ENCODE measurements at places on chromosomes 16 and 17.
A peak's percentile ranks its signal among the peaks of the same experiment; 100 is the strongest.

DNA sequence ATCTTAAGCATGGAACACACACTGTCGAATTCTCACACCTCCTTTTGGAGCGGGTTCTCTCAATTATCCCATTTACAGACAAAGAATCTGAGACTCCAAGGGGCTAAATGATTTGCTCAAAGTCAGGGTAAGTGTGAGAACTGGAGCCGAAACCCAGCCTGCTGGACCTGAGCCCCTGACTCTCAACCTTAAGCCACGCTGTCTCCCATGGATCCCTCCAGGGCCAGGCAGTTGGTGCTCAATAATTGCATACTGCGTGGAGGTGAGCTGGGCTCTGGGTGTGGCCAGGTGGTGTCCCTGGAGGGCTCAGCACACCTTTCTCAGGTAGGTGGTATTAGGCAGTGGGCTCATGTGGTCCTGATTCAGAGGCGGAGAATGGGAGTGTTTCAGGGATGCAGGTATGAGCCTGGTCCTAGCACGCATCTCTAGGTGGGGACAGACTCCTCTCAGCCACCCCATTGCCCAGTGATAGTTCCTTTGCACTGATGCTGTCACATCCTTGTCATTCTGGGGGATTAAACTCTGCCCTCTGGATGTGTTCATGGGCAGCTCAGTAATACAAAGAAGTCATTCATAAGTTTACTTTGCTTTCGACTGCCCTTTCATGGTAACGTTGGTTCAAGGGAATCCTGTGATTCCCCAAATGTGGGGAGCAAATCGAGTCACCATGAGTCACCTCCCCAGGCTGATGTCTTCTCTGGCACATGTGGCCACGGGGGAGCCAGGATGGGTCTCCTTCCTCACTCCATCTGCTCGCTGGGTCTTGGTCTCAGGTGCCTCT is 399.5 kb upstream of the TNRC6C start:
- DNase-seq: no peak

DNA sequence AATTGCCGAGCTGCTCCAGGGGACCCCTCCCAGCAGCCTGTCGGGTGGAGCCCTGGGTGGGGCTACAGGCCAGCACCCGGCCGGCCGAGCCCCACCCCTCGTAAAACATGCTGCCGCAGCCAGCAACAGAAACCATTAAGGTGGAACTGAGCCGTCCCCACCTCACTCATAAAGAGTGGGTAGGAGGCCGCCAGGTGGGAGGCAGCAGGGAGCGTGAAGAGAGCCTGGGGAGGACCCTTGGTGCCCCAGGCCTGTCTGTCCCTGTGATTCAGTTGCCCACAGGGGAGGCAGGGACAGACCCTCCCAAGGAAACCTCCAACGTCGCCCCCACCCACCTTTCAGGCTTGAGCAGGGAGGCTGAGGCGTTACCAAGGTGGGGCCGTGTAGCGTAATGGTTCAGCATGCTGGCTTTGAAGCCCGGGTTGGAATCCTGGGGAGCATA is 8.4 kb downstream of the FOXN1 start:
- DNase-seq: no peak

DNA sequence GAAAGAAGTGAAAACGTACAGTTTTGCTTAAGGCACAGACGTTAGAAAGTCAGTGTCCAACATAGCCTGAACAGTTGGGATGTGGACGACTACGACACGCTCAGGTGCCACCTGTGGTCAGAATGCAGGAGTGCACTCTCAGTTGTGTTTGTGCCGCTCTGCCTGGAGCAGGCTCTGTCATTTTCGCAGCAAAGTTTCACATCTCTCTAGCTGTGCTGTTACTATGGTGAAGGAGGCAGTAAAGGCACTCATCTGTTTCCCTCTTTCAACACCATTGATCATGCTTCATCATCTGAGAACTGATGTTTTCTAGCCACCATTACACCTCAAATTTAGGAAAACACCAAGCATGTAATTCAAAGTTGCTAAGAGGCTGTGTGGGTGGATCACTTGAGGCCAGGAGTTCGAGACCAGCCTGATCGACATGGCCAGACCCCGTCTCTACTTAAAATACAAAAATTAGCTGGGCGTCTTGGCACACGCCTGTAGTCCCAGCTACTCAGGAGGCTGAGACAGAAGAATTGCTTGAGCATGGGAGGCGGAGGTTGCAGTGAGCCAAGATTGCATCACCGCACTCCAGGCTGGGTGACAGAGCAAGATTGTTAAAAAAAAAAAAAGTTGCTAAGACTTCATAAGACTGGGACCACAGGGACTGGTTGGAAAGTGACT is 44.9 kb upstream of the DNAJA2 start:
- no peak for DNase-seq

GRCh38 chr17:61414141-61414935 is 14.7 kb downstream of the TBX2 start:
- no peak for DNase-seq

DNA sequence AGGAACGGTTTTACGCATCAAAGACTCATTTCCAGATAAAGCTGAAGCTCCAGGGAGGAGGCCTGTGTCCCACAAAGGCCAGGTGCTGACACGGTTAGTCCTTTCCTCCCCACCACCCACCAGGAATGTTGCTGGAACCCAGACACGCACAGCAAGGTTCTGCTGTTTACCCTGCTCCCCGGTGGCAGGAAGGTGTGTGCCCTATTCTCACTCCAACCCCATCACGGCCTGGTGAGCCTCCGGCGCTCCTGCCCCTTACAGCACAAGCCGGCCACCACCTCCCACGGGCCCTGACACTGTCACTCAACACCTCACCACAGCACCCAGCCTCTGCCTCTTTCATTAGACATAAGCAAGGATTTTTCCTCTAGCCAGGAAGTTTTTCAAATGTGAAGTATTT is 47.8 kb downstream of the ANKRD11 start:
- no peak for DNase-seq

- DNase-seq: no peak
Measured at GRCh38 chr17:9696279-9697044, 51.1 kb downstream of the USP43 start.

GRCh38 chr16:397736-398332 is 835 bp downstream of the NME4 start:
- DNase-seq: peak; percentile 16

GRCh38 chr17:10944819-10945218 is 106.9 kb upstream of the PIRT start:
- DNase-seq: no peak

DNA sequence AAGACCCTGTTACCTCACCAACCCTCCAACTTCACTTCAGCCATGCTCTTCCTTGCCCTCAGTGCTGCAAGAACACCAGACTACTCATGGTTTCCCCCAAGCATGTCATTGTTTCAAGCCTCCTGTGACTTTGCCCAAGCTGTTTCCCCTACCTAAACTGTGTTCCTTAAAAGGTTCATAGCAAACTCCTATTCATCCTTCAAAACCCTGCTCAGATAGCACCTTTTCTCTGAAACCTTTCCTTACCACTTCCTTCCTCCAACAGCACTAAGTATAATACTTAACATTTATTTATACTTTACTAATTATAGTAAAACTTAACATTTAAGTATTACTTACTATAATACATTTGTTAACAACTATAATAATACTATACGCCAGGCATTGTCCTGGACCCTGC is 136.2 kb downstream of the CCT6B start:
- no peak for DNase-seq

- DNase-seq: no peak
Measured at GRCh38 chr17:9408868-9409829, 166.5 kb downstream of the STX8 start.

DNA sequence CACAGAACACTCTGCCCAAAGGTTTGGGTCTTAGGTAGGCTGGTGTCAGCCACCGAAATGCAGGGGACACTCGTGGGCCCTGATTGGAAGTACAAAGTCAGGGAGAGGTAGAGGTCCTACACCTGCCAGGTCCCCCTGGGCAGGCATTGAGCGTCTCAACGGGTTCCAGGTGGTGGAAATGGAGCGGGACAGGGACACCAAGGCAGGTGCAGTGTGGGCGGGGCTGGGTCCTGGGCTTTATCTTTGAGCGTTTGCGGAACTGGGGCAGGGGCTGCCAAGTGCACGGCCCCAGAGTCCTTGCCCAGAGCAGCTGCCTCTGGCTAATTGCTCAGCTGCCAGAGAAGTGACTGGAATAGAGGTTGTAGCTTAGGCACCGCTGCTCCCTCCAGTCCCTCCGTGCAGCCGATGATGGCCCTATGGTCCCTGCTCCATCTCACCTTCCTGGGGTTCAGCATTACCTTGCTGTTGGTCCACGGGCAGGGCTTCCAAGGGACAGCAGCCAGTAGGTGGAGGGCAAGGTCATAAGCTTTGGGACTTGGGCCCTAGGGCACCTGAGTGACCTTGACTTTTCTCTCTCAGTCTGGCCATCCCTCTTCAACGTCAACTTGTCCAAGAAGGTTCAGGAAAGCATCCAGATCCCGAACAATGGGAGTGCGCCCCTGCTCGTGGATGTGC is at the start of gene ZACN:
Gene ZACN (plus strand): TSS at position 323 of the 675 bp plus-strand sequence. CDS start 83 bp downstream, at position 406.
- no peak for DNase-seq

DNA sequence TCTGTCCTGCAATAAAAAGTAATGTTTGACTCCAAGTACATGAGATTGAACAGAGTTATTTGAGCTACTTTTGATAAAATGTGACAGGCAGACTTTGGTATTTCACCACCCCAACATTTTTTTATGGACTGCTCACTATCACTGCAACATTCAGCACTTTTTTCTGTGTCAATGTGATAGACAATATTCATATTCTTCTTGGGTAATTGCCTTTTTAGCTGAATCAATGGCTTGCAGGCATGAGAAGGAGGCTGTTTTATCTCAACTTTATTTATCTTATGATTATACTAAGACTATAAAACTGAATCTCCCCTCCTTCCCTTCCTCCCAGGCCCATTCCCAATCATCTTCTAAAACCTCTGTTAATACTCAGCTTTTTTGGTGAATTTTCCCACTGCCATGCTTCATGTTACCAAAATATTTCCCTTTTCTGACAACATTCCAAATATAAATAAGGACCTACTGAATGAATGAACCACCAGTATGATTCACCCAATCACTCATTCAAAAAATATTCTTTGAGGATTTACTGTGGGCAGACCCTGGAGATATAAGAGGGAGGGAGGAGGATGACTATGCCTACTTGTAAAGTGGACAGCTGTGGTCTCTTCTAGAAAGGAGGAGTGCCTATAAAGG is 67.6 kb downstream of the CDH13 start:
- DNase-seq: no peak

GRCh38 chr17:17886226-17886625 is 49.4 kb upstream of the SREBF1 start:
- DNase-seq: no peak
